ENCODE measurements at places on chromosomes 4 and X. TPM values are rescaled to one million over a fixed set of nuclear protein-coding genes. Genes with fewer than 3 reads are reported as not detected.

DNA sequence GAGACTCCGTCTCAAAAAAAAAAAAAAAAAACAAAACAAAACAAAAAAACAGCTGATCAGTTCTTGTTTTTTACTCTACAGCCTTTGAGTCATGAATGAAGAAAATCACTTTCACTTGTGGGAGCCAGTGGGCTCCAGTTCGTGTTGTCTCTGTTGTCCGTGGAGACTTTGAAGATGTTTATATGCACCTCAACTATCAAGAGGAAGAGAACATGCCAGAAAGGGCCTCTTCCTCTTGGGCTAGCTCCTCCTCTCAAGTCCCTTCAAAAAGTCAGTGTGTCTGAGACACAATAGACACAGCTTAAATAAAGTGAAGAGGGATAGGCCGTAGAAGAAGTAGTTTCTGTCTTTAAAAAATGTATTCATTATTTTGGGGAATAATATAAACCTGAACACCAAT is 182.7 kb downstream of the KDR start:
- DNase-seq = no peak

MSANTD1 gene
- 1.3 TPM for total RNA-seq

- DNase-seq = no peak
Measured at GRCh38 chrX:96683997-96684338, 674 bp upstream of the DIAPH2 start.

FAM133A gene
- 1.3 TPM for total RNA-seq

DNA sequence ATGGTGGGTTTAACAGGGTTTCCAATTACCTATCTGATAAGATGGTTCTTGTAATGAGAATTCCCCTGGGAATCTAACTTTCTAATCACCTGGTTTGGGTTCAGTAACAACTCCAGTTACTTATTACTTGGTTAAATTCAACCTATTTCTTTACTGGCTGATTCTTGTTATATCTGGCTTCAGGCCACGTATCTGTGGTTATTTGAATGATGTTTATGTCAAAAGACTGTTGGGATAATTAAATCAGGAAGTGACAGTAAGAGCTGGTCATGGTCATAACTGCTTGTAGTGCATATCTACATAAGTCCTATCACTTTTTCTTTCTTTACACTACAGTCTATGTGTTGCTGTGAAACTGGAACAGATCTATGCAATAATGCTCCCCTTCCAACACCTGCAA is 108.1 kb downstream of the MID1 start:
- no peak for DNase-seq

GRCh38 chrX:129762448-129762847 is 17.3 kb upstream of the SASH3 start:
- no peak for DNase-seq

GRCh38 chr4:15982842-15983524 is 20.0 kb upstream of the FGFBP2 start:
- no peak for DNase-seq

- DNase-seq = peak; percentile 51
Measured at GRCh38 chrX:23372220-23372902, 37.7 kb downstream of the PTCHD1 start.

DNA sequence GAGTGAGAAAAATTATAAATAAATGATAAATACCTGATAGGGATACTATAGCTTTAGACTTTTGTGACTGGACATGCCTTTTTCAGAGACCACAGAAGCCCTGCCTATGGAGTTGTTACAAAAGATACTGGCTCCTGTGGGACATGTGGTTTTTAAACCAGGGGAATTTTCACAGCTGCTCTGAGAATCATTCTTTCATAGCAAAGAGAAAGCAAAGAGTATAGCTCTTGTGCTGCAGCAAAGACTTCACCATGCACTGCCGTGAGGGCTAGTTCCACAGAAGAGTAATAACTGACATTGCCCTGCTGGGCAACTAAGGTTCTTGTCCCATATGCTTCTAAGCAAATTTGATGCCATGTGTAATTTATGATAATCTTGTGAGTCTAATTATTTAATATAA is 98.2 kb downstream of the MAPK10 start:
- no peak for DNase-seq

PALLD gene
- 92.1 TPM for total RNA-seq

DNA sequence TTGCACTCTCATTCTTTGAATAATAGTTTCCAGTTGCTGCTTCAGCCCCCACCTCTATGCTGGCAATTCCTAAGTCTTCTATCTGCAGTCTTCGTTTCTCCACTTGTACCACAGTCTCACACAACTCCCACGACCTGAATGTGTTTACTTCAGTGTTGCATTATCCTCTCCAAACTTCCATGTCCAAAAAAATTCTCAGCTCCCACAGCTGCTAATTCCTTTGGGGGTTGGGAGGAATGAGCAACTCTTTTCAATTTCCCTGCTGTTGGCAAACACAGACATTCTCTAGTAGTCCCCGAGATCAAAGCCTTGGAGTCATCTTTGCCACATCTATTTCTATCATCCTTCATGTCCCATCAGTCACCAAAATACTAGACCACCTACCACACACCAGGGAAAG is 14.4 kb upstream of the CDS1 start:
- no peak for DNase-seq

GRCh38 chrX:8845469-8845868 is 44.3 kb upstream of the FAM9A start:
- DNase-seq = no peak

- no peak for DNase-seq
Measured at GRCh38 chr4:179447308-179447707, 2005.1 kb upstream of the AGA start.

DNA sequence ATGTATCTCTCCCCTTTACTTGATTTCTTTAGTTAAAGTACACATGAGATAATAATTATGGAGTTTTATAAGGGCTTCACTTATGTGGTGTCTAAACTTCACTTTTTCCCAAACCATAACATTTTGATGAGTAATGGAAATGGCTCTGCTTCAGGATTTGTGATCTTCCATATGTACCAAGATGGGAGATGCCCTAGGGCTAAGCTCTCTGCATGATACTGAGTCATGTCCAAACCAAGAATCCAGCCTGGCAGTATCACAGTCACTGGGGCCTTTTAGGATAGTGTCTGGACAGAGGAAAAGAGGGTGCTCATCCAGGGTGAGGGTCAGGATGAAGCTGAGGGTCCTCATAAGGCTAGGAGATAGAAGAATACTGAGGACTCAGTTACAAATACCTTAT is 47.9 kb upstream of the PAGE3 start:
- no peak for DNase-seq

CCNQ gene
- 31.4 TPM for total RNA-seq

- no peak for DNase-seq
Measured at GRCh38 chr4:108426493-108426892, 193.9 kb upstream of the RPL34 start.

GRCh38 chr4:54274795-54275665 is 45.9 kb downstream of the PDGFRA start:
- no peak for DNase-seq

DNA sequence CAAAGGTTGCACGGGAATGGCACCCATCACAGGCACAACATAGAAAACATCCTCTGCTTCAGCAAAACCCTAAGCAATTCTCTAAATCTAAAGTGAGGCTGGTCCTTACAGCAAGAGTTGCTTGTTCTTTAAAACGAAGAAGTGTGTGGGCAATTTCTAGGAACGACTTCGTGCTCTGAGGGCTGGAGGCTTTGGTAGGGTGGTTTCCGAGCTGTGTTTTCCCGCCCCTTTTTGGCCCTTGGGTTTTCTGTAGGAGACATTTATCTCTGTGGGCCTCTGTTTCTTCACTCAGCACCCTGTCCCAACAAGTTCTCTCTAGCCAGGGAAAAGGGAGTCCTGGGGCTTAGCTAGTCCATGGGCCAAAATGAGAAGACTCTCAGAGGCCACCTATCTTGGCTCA is 84.2 kb downstream of the SLC2A9 start:
- DNase-seq = no peak

DNA sequence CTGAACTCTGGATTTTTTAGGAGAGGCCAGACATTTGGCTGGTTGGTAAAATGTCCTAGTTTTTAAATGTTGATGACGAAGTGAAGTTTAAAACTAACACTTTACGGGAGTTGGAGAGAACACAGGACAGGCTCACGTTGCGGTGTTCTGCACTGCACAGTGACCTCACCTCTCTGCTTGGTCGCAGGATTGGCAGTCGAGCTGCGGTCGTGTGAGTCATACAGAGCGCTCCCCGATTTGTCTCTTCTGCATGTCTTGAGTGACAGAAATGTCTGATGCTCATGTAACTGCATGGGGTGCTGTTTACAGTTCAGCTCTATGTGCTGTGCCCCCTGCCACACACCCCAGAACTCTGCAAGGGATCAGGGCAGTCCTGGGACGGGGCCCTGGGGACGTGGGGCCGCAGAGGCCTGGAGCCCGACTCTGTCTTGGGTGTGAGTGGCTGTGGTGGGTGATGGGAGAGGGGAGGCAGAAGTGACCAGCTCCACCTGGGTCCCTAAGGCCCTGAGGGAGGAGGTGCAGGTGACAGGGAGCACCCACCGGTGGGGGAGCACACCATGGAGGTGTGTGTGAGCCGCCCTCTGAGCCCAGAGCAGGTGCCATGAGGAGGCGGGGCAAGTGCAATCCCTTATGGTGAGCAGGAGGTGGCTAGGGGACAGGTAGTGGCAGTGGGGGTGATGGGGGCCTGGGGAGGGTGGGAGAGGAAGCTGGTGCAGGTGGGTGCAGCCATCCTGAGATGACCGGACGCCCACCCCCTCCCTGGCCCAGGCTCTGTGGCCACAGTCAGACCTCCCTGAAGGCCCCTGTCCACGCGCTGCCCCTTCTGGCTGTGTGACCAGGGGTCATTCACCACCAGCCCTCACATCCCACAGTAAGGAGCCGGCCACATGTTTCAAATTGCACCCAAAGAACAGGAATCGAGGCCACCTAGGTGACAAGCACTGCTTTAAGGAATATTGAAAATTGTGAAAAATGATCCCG is 77.9 kb upstream of the ADRA2C start:
- no peak for DNase-seq
